CD4-positive, alpha-beta T cell treated with Interleukin-6 at 100 ng/mL for 8 hours (primary cell): ENCODE measurements at places on chromosomes 12 and 14.

DNA sequence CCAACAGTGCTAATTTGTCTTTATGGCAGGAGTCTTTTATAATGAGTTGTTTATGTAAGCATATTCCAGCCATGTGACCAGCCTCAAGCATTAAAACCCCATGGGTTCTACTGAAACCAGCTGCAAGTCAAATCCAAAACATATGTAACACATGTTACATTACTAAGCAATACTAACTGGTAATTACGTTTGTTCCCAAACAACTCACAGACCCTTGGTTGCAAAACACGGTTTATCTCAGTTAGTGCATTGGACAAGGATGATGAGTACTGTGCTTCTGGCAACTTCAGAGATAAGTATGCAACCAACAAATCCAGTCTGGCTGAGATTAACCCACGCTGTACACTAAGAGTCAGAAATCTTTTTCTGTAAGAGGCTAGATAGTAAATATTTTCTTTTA, 110.1 kb upstream of the FAR2 start:
- no peak for DNase-seq

- DNase-seq: no peak
These were observed 1.1 kb downstream of the C1R start for GRCh38 chr12:7091171-7091570.

DNA sequence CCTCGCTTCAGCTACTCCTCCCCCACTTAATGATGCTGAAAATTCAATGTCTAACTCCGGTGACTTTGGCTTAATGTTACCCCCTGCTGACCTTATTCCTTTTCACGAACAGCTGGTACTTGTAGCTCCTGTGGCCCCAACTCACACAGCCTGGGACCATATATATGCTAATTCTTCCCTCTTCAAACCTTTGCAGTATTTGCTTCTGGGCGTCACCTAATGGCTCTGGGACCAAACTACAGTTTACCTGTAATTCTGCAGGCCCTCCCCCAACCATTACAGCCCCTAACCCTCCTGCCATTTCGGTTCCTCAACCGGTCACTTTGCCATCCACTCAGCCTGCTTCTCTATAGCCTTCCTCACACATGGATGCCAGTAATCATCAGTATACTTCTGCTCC, 29.6 kb upstream of the C12orf75 start:
- DNase-seq: no peak

- DNase-seq: peak; percentile 1
These were observed 494 bp downstream of the TMTC3 start for GRCh38 chr12:88142610-88142991.

- DNase-seq: no peak
These were observed 91.8 kb downstream of the PLXNC1 start for GRCh38 chr12:94240171-94240570.

GRCh38 chr12:28963554-28963953, 185.5 kb upstream of the FAR2 start:
- DNase-seq: no peak

- DNase-seq: no peak
These were observed 5.6 kb downstream of the NECAP1 start for GRCh38 chr12:8087666-8088065.

- DNase-seq: no peak
These were observed 34.8 kb upstream of the MAPKAPK5 start for GRCh38 chr12:111807232-111807631.

DNA sequence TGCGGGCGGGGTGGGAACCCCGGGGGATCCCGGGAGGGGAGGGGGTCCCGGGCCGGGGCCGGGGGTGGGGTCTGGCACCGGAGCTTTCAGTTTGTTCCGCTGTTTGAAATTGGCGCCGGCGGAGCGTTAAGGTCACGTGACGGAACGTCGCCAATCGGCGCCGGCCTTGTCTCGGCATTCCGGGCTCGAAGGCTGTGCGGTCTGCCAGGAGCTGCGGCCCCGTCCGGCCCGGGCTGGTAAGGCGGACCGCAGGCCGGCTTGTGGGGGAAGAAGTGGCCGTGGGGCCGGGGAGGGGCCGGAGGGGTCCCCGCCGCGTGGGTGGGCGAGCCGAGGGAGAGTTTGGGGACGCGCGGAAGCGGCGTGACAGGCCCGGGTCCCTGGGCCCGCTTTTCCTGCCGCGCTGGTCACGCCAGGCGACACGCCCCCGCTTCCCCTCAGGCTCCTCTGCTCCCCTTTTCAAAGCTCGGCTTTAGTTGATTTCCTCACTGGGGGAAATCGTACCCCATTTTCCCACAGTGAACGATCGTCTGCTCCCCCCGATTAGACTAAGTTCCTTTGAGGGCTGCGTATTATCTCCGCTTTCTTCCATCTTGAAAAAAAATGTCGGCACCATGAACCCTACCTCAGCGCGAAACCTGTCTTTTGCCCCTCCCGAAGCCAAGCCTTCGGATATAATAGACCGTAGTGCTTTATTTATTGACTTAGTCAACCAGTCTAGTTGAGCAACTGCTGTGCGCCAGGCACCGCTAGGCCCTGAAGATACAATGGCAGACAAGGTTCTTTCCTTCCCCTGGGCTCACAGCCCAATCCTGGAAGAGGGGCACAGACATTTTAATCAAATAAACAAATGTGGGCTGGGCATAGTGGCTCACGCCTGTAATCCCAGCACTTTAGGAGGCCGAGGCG, at the start of the genes FOXM1 and RHNO1:
TSS of gene FOXM1 (minus strand) at position 128 of the 906 bp plus-strand sequence. CDS start 2,696 bp downstream, outside the sequence.
TSS of gene RHNO1 (plus strand) at position 177 of the 906 bp plus-strand sequence. CDS start 8,144 bp downstream, outside the sequence.
- peak; percentile 83 for DNase-seq

- no peak for DNase-seq
These were observed 29.6 kb downstream of the NR1H4 start for GRCh38 chr12:100503228-100503628.

GRCh38 chr12:51128919-51129318, 44.0 kb downstream of the TFCP2 start:
- DNase-seq: no peak

- DNase-seq: no peak
These were observed 35.1 kb upstream of the ATF1 start for GRCh38 chr12:50728841-50729240.

DNA sequence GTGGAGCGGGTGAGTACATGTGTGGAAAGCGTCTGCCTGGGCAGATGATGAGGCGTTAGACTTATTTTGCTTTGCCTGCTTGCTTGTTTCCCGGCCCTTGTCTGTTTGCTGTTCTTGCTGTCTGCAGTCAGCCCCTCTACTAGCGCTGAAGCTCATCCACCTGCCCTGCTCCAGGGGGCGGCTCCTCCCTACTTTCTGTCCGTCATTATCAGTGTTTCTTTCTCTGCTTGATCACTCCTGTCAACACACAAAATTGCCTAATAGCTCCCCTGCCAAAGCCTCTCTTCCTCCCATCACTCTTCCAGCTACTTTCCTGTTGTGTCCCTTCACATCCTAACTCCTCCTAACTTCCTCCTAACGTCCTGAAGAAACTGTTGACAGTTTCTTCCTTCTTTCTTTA, 34.9 kb upstream of the GALNT8 start:
- no peak for DNase-seq

DNA sequence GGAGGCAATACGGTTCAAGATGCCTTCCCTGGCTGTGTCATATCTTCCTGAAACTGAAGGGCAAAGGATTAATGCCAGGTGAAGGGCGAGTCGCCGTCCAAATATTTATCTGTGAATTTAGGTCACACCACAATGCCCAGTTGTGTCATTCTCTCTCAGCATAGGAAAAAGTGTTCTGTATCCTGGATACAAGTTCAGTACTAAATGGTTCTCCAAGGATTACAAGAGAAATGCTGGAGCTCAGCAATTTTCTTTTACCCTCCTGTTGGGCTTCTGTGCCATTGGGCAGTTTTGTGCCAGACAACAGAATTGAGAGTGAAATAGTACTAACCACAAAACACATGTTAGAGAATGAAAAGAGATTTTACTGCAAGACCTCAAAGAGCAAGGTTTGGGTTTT, 493.9 kb downstream of the EGLN3 start:
- no peak for DNase-seq

GRCh38 chr14:67393689-67394088, 18.3 kb downstream of the PLEK2 start:
- no peak for DNase-seq

DNA sequence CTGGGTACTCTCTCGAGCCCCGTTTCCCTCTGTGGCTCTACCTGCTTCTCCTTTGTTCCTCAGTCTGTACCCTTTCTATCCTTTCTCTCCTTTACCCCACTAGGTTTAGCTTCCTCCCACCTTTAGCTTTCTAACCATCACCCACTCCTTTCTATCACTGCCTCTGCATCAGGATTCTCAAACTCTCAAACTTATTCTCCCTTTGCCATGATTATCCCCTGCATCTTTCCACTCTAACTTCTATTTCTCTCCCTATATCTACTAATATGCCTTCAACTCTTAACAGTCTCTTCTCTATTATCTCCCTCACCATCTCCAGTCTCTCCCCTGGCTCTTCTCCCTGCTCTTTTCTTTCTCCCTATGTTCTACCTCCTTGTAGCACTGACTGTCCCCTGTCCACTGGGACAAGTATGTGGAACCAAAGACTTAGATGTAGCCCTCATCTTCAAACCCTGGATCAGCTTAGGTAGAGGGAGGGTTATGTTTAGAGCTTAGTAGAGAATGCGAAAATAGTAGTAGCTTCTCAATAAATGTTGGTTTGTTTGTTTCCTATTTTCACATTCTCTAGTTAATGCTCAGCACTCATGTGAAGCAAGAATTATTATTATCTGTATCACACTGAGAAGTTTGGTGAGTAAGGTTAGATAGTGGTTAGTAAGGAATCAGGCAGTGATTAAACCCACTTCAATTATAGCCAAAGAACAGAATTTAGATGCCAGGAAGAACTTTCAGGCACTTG, 3.4 kb downstream of the GDF11 start:
- DNase-seq: no peak

- no peak for DNase-seq
These were observed 73.9 kb downstream of the RPS6KA5 start for GRCh38 chr14:90986510-90986909.

GRCh38 chr12:4001841-4002240, 128.6 kb upstream of the PARP11 start:
- DNase-seq: no peak

DNA sequence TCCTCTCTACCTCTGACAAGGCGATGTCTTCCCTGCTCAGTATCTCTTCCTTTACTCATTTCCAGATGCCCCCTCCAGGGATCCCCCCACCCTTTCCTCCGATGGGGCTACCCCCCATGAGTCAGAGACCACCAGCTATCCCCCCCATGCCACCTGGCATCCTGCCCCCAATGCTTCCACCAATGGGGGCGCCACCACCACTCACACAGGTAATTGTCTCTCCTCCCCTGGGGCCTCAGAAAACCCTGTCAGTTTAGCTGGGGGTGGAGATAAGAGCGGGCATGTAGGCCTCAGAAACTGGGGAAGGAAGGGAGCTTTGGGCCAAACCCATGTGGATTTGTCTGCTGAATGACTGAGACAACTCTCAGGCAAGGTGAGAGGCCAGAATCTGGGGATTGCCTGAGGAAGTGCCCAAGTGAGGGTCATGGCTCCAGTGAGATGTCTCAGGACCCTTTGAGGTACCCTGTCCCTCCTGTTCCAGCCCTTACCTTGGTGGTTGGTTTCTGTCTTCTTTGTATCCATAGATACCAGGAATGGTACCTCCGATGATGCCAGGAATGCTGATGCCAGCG, 8.1 kb downstream of the PRPF40B start:
- DNase-seq: no peak

- DNase-seq: no peak
These were observed 48.2 kb downstream of the IQSEC3 start for GRCh38 chr12:114626-115211.

GRCh38 chr12:802242-803120, 50.1 kb downstream of the WNK1 start:
- DNase-seq: no peak

DNA sequence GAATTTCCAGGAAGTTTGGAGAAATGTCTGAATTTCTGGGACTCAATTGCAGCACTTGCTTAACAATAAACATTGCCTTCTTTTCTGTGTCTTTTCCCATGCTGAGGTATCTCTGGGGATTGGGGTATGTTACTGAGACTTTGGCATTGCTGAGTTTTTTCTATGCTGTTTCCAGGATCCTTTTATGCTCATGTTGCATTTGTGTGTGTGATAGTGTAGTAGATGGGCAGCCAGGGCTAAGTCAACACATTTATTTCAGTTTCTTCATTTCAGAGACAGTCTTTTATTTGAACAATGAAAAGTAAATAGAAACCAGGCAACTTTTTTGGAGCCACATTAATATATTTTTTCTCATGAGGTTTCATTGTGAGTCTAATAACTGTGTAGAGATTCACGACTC, 1160.3 kb upstream of the TMEM132C start:
- DNase-seq: no peak

DNA sequence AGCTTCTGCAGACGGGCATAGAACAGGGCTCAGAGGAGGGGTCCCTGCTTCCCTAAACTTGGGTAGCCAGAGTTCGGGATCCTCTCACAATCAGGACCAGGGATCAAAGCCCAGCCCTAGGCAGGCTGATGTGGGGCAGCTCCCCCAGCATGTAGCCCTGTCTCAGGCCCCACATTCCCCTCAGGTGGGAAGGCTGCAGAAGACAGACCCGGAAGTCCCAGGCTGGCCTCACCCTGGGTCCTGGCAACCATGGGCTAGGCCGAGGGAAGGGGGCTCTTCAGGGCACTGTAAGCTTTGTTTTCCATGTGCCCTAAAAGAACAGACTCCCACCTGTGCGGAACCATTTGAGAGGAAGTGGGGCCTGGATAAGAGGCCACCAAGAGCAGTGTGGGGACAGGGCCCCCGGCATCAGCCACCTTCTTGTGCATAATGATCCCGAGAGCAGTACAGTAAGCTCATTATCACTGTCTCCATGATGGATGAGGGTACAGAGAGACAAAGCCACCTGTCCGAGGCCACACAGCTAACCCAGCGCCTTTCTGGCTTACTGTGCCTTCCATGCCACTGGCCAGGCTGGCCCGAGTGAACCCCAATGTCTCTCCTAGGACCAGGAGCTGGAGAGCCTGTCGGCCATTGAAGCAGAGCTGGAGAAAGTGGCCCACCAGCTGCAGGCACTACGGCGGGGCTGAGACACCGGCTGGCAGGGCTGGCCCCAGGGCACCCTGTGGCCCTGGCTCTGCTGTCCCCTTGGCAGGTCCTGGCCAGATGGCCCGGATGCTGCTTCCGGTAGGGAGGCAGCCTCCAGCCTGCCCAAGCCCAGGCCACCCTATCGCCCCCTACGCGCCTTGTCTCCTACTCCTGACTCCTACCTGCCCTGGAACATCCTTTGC, 11.5 kb downstream of the CHGA start:
- no peak for DNase-seq

- DNase-seq: no peak
These were observed 67.9 kb downstream of the TSPAN9 start for GRCh38 chr12:3145033-3145432.

- no peak for DNase-seq
These were observed 11.3 kb upstream of the ERP27 start for GRCh38 chr12:14949631-14950030.

DNA sequence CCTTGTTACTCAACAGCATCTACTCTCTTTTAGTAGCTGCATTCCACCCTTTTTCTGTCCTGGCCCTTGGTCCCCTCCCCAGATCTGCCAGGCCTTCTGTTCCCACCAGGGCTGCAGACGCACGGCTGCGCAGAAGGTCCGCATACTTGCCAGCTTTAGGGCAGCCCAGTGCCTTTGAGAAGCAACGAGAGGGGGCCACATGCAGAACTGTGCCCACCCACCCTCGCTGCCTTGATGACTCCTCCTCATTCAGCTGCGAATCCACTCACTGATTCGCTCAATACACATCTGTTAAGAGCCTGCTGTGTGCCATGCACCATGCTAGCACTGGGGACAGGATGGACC, 39.2 kb downstream of the PRIMA1 start:
- no peak for DNase-seq

- no peak for DNase-seq
These were observed 1.2 kb upstream of the CSAD start for GRCh38 chr12:53181935-53182334.
